AG20443 (cell line): ENCODE measurements at places on chromosomes 12 and 14.
A peak's percentile ranks its signal among the peaks of the same experiment; 100 is the strongest.

DNA sequence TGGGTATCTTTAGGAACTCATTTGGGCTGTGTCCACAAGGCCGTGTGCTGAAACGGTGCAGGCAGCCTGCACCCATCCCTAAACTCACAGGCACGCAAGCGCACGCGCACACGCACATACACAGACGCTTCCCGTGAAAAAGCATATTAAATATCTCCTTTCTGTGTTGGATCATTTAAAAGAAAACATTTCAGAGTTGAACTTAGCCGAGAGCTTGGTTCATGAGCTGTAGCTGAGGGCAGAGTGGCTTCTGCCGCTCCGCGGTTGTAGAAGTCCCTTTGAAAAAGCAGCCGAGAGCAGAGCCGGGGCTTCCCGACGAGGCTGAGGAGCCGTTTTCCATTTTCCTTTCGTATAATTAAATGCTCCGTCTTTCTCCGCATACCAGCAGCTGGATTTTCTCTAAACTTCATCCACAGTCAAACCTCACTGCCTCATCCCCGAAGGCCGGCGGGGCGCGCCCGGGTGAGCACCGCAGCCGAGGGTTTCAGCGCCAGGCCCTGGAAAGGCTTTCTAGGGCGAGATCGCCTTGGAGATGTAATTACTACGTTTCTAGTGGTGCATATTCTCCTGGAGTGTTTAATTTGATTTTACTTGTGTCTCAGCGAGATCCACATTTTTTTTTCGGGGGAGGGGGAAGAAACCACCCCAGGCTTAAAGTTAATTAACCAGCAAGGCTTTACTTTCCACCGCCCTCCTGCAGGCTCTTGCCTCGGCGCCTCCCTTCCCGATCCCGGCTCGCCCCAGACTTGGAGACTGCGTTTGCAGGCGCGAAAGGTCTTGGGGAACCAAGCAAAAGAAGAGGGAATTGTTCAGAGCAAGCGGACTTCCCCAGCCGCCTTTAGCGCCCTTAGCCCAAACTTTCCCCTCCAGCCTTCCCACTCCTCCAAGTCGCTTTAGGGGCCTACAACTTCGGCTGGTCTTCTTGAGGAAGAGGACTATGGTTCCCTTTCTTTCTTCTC lies 3.0 kb upstream of the HOXC13 start:
- no peak for DNase-seq

DNA sequence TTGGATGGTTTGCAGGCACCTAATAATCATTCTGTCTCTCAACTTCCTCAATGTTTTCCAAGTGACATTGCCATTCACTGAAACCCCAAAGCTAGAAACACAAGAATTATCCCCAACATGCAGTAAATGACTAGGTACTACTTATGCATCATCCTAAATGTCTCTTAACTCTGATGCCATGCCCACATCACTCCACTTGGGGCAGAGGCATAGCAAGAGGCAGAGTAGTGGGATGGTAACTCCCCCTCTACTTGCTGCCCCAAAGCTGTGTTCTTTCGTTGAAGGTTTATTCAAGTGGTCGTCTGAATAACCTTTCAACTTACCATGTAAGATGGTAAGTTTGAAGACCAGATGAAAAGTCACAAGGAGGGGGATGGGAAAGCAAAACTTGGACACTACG lies 77.9 kb upstream of the SOX5 start:
- DNase-seq = no peak

DNA sequence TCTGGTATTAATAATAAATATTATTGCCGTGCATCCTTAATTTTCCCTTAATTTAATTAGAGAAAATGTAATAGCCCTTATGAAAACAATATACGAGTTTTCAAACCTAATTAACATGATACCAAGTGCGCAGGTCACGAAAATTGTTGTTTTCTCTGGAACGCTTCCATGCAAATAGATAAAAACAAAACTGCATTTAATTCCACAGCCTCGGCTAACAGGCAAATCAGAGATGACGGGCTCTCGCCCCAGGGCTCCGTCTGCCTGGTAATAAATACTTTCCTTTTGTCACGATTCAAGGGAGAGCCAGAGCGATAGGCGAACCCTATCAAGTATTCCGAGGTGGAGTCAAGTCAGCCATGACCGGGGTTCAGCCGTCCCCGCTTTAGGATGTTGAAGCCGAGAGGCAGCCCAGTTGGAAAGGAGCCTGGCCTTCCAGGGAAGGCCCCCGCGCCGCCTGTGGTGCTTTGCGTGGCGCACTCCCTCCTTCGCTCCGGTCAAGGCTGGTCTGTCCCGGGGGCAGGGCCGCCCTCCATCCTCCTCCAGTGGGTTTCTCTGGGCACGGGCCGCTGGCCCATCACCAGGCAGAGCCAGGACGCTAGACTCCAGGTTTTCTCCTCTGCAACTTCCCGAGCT lies 137.8 kb upstream of the GSC start:
- DNase-seq = no peak

DNA sequence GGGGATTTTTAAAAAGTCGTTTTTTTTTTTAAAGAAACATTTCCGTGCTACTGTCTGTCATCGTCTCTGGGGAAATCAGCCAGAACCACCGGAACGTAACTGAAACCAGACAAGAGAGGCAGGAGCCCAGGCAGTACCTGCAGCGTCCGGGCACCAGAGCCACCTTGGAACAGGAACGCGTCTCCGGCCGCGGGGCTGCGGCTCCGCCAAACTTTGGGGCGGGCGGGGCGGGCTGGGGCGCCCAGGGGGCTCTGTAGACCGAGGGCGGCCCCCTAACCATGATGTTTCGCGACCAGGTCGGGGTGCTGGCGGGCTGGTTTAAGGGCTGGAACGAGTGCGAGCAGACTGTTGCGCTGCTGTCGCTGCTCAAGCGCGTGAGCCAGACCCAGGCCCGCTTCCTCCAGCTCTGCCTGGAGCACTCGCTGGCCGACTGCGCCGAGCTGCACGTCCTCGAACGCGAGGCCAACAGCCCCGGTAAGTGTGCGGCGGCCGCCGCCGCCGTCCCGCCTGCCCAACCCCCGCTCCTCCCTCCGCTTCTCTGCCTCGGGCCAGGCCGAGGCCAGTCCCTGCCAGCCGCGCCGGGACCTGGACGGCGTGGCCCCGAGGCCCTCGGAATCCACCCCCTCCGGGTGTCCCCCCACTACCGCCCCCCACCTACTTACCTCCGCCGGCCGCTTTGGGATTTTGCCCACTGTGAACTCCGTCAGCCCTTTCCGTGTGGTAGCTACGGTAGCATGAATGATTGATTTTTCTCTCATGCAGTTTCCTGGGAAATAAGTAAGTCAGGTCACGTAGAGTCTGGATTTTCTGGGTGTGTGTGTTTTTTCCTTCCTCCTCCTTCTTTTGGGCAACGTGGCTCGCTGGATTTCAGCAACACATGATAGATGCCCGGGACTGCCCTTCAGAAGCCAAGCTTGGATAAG lies 972 bp downstream of the SAMD4A start:
- DNase-seq = peak; percentile 43

DNA sequence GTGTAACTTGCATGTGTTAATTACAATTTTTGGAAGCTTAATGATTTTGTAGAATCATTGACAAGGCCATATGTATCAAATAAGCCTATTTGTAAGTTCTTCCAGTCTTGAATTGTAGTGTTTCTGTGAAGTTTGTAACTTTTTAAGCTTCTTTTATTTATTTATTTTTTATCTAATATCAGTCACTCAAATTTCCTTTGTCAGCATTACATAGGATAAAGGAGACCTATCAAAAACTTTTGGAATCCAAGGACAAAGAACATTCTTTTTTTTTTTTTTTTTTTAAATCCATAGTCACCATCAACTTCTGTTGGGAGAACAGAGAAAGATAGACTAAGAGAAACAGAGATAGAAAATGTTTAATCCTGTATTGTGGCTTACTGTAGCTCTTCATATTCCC lies 36.4 kb downstream of the DIP2B start:
- no peak for DNase-seq

GRCh38 chr12:89861086-89861485 lies 152.4 kb upstream of the ATP2B1 start:
- no peak for DNase-seq

- no peak for DNase-seq
These were observed 588 bp upstream of the GRIN2B start for GRCh38 chr12:13981990-13982389.

GRCh38 chr12:103572312-103573045 lies 14.6 kb upstream of the STAB2 start:
- no peak for DNase-seq

DNA sequence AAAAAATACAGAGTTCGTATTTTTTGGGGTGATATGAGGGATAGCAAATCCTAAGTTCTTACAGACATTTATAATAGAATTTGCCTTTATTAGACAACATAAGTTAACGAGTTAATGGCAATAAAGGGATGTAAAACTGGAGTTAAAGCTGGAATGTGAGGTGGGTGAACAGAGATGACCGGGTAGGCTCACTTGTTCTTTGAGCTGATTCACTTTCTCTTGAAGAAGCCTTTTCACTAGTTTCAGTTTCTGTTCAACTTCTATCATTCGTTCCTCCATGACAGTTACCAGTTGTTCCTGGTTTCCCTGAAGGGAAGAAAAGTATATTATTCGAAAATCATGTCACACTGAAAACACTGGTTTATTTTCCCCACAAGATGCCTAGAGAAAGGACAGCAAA lies 57.7 kb upstream of the SAV1 start:
- DNase-seq = no peak

- no peak for DNase-seq
These were observed 25.5 kb downstream of the DIO3 start for GRCh38 chr14:101586531-101587430.

- no peak for DNase-seq
These were observed 9.3 kb downstream of the ENDOU start for GRCh38 chr12:47715877-47716548.

DNA sequence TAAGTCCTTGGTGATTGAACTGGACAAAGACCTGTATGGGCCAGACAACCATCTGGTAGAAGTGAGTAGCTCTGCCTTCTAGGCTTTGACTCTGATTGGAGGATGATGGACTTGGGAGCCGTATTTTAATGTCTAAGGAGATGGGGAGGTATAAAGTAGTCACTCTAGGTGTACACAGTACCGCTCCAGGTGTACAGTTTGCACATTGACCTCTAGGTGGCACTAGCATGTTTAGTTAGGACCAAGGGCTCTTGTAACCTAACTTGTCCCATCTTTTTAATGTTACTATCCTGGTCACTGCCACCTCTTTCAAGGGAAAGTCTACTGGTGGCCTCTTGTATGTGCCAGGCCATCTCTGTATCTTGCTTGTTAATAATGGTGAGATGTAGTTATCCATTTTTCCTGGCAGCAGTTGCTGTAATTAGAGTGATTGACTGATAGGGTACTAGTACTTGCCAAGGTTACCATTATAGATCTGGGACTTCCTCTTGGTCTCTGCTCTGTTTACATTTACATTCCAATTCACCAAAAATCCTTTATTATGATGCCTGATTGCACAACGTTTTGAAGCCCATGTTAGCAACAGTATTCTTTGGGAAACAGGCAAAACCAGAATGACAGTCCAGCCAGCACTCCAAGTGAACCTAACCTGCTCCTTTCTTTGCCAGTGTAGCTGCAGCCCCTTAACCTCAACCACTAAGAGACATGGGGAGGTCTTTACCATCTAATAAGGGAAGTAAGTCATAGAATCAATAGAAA lies 3.6 kb downstream of the SMARCD1 start:
- peak; percentile 53 for DNase-seq

GRCh38 chr12:32567296-32567674 lies 111.8 kb upstream of the DNM1L start:
- DNase-seq = no peak

DNA sequence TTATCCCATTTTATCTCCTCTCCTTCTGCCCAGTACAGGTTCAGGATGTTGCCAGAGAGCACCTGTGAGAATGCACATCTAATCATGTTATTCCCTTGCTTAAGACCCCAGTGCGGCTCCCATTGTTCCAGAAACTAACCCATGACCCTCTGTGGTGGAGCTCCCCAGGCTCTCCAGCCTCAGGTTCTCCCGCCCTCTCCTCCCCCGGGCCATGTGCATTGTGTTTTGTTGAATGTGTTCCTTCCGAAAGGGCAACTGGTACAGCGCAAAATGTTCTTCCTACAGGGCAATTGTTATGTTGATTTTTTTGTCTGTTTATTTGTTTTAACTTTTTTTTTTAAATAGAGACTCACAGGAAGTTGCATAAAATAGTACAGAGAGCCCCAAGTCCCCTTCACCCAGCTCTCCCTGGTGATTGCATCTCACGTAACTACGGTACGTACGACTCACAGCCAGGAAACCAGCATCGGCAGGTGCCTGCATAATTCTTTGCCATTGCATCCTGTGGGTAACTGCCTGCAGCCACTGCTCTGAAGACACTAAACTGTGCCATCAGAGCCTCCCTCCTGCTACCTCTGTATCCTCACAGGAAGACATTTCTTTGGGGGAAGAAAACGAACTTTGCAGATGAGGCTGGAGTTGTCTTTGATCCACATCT lies 31.2 kb downstream of the TMEM132C start:
- no peak for DNase-seq

- no peak for DNase-seq
These were observed 104.1 kb downstream of the IGF1 start for GRCh38 chr12:102376181-102376747.

DNA sequence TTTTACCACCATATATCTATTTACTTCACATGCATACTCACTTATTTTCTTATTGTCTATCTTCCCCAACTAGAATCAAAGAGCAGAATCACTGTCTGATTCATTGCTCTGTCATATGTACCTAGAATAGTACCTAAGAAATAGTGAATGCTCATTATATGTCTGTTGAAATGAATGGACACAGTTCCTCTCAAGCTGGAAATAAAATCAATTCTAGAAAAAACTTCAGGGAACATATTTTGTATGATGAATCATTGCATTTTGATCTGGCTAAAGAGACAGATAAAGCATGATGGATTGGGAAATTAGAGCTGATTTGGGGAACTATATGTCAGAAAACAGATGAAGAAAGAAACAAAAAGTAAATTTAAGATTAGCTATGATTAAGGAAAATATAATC lies 623.3 kb downstream of the C12orf50 start:
- DNase-seq = no peak

DNA sequence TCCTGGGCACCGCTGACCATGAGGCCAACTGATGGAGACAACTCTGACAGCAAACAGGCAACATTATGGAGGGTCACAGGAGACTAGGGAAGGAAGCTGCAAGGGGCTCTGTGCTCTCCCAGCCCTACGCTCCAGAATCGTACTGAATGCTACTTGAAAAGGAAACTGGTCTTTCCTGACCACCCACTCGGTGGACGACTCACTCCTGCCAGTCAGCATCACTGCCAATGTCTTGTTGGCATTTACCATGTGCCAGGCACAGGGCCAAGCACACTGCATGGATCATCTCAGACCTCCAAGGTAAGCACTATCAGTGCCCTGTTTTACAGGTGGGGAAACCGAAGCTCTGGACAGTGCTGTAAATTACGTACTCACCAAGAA lies 38.0 kb downstream of the CCDC85C start:
- DNase-seq = no peak

DNA sequence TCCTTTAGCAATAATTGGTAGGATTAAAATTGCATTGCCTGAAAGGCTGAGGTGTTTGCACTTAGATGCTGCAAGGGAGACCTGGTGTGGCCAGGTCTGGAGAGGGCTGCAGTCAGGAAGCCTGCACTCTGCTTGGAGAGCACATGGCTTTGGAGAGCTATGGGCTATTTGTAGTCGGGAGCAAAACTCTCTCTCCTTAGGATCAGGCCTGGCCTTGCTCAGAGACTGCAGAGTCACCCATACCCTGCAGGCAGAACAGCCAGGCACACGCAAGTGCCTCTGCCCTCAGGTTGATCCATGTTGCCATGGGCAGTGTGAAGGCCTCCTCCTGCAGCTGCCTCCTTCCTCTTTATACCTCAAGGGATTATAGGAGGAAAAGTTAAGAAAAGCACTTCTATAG lies 26.8 kb downstream of the CKB start:
- no peak for DNase-seq

GRCh38 chr12:111202237-111202915 lies 166.5 kb downstream of the PHETA1 start:
- no peak for DNase-seq
